ENCODE measurements at places on chromosomes 12 and 14. TPM values are rescaled to one million over a fixed set of nuclear protein-coding genes. Genes with fewer than 3 reads are reported as not detected.
A peak's percentile ranks its signal among the peaks of the same experiment; 100 is the strongest.

NDUFB1 gene
- total RNA-seq, result 96.0 TPM

RPL10L gene
- not detected for total RNA-seq

TTC7B gene
- 1.5 TPM for total RNA-seq

SLC5A8 gene
- not detected for total RNA-seq

GPX2 gene
- not detected for total RNA-seq

CLECL1 gene
- total RNA-seq, result 8.6 TPM

RTL1 gene
- not detected for total RNA-seq

PTMS gene
- 2.9 TPM for total RNA-seq

DNA sequence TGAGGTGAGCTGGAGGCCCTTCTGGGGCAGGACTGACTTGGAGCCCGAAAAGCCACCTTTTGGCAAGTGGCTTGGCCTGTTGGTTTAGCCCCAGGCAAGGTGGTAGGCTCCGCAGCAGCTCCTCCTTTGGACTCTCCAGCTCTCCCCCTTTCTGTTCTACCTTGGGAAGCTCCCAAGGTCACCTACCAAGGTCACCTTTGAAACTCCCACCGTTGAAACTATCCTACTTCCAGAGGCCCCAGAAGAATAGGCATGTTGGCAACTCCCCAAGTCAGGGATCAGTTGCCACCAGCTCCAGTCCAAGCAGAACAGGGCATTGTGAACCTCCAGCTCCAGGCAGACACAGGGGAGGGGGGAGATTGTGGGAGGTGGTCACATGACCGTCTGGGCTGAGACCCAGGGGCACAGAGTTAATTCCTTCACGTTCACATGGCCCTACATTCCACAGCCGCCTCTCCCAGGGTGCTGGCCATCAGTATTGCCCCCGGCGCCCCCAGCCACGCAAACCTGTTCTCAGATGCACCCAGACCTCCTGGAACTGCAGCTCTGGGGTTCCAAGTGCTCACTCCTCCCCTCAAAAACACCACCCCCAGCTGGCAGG lies 14.4 kb downstream of the IRF2BPL start:
- H3K4me3 ChIP-seq, result no peak overlapping the region
- H3K36me3 ChIP-seq, result no peaks in the 10 kb centered on the region
- DNase-seq, result no peak
- no peak overlapping the region for H3K27ac ChIP-seq
- H3K27me3 ChIP-seq, result no peaks in the 10 kb centered on the region

GRCh38 chr14:61927060-61927459 lies 164.8 kb downstream of the SNAPC1 start:
- no peak for DNase-seq
- H3K36me3 ChIP-seq, result no peaks in the 10 kb centered on the region
- H3K27ac ChIP-seq, result no peak overlapping the region
- no peaks in the 10 kb centered on the region for H3K27me3 ChIP-seq
- no peaks in the 10 kb centered on the region for H3K4me1 ChIP-seq
- H3K4me3 ChIP-seq, result no peak overlapping the region

- no peaks in the 10 kb centered on the region for H3K36me3 ChIP-seq
- H3K4me3 ChIP-seq, result no peak overlapping the region
- no peak for DNase-seq
- no peaks in the 10 kb centered on the region for H3K4me1 ChIP-seq
- H3K27me3 ChIP-seq, result no peaks in the 10 kb centered on the region
Measured at GRCh38 chr12:64122154-64122553, 99.9 kb downstream of the KICS2 start.

DNA sequence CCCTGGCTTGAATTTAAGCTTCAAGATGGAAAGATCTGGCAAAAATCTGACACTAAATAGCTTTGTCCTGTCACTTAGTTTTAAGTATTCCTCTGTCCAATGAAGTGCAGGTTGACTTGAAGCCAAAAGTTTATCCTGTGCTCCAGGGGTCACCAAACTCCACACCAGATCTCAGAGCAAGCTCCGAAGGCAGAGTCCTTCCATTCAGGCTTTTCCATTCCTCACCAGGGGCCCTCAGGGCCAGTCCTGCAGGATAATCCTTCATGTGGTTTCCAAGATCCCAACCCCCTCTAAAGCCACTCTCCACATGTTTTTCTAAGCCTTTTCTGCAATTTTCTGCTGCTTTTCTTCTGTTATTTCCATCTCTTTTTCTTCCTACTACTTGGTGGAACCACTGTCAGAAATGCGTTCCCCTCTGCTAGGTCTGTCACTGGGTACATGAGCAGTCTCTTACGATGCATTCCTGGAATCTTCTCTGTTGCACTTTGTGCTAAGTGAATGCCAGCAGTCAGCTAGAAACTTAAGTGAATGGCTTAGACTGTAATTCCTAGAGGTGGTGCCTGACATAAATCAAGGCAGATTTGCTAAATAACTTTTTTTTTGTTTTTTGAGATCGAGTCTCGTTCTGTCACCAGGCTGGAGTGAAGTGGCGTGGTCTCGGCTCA lies 251.4 kb downstream of the MSRB3 start:
- H3K4me1 ChIP-seq, result no peaks in the 10 kb centered on the region
- no peak for DNase-seq
- H3K4me3 ChIP-seq, result no peak overlapping the region
- H3K27ac ChIP-seq, result no peak overlapping the region
- H3K27me3 ChIP-seq, result no peaks in the 10 kb centered on the region

DNA sequence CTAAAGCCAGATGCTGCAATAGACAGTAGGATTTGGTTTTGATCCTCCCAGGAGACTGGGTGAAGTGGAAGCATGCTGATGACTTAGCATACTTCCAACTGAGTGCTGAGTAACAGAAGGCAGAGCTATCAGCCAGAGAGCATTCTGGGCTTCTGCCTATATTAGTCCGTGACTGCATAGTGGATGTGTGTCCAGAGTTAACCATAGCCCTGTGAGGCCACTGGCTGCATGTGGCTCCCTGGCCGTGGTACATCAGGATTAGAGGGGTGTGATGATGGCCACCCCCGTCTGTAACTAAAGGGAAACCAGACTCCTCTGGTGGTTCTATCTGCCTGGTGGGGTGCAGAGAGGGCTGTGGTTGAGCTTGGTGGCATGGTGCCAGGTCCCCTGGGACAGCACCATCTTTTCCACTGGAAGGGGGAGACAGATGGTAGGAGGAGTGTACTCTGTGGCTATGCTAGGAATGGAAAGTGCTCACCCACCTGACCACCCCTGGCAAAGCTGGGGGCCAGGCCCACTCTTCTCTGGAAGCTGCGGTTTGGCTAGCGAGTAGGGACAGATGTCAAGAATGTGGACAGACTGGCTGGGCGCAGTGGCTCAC lies 27.4 kb downstream of the ABCD4 start:
- H3K27me3 ChIP-seq, result no peaks in the 10 kb centered on the region
- no peaks in the 10 kb centered on the region for H3K36me3 ChIP-seq
- DNase-seq, result no peak

- DNase-seq, result peak; percentile 76
- peaks cover 46% of the 10 kb centered on the region for H3K4me1 ChIP-seq
Measured at GRCh38 chr14:101705733-101706508, 55.6 kb upstream of the PPP2R5C start.

DNA sequence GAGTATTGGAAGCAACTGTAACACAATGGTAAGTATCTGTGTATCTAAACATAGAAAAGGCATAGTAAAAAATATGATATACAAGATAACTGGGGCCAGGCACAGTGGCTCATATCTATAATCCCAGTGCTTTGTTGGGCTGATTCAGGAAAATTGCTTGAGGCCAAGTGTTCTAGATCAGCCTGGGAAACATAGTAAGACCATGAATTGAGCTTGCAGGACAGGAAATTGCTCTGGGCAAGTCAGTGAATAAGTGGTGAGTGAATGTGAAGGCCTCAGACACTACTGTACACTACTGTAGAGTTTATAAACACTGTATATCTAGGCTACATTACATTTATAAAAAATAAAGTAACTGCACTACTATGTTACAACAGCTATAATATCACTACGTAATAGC lies 75.2 kb downstream of the GPR135 start:
- no peak overlapping the region for H3K27ac ChIP-seq
- H3K4me3 ChIP-seq, result no peak overlapping the region
- no peak for DNase-seq
- no peaks in the 10 kb centered on the region for H3K4me1 ChIP-seq
- no peaks in the 10 kb centered on the region for H3K36me3 ChIP-seq
- no peaks in the 10 kb centered on the region for H3K27me3 ChIP-seq

DNA sequence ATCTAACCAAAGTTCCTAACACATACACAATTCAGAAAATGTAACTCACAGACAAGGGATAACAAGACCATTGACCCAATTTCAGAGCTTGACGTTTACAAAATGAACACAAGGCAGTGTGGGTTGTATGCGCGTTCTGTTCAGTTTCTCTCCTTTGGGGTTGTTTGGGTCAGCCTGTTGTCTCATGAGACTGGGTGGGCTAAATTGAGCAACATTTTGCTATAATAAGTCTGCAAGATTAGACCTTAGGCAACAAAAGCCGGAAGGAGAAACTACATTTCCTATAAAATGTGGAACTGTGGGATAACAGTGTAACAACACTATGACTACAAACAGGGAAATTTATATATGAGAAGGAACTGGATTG lies 18.8 kb upstream of the LTA4H start:
- no peaks in the 10 kb centered on the region for H3K4me1 ChIP-seq
- no peaks in the 10 kb centered on the region for H3K36me3 ChIP-seq
- no peak for DNase-seq
- no peak overlapping the region for H3K4me3 ChIP-seq
- no peak overlapping the region for H3K27ac ChIP-seq

GRCh38 chr12:38890102-38890855 lies 15.1 kb downstream of the CPNE8 start:
- no peak overlapping the region for H3K27ac ChIP-seq
- no peaks in the 10 kb centered on the region for H3K4me1 ChIP-seq
- no peak overlapping the region for H3K4me3 ChIP-seq
- no peak for DNase-seq
- H3K36me3 ChIP-seq, result no peaks in the 10 kb centered on the region
- no peaks in the 10 kb centered on the region for H3K27me3 ChIP-seq

- H3K27ac ChIP-seq, result no peak overlapping the region
- DNase-seq, result peak; percentile 33
- no peaks in the 10 kb centered on the region for H3K4me1 ChIP-seq
- no peaks in the 10 kb centered on the region for H3K27me3 ChIP-seq
Measured at GRCh38 chr14:105929327-105930081, 403.1 kb downstream of the TMEM121 start.

DNA sequence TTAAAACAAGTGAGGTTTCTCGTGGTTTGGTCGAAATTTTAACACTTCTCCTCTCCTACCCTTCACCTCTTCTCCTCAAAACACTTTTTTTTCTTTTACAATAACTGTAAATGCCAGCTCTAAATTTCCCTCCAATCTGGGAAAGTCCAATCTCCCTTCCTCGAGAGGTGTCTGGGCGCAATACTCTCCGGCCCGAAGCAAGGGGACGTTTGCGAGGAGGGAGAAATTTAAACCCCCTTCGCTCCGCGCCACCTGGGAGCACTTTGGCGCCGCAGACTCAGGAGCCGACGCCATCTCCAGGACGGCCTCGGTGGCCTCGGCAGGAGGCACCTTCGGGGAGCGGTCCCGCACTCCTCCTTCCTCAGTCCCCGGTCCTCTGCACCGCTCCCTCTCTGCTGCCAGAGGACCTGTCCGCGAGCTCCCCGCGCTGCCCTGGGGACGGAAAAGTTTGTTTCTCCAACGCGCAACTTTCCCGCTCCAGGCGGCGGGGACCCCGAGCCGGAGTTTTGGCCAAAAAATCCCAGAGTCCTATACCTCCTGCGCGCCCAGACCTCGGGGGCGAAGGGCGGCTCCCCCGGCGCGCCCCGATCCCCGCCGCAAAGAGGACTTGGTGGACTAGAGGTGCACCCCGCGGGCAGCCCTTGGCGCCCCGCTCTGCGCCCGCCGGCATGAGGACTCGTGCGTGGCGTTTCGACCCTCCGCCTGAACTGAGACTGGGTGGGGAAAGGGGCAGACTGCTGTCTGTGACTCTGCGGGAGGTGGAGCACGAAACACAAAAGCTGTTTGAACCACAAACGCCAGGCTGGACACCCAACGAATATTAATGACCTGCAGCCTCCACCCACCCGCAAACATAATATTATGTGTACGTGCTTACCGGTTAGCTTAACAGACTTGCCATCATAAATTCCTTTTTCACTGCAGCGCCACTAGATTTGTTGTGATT lies 95.2 kb upstream of the HMGA2 start:
- no peak overlapping the region for H3K27ac ChIP-seq
- peaks cover 9% of the 10 kb centered on the region for H3K27me3 ChIP-seq
- no peak overlapping the region for H3K4me3 ChIP-seq
- H3K4me1 ChIP-seq, result no peaks in the 10 kb centered on the region
- H3K36me3 ChIP-seq, result no peaks in the 10 kb centered on the region
- no peak for DNase-seq

- DNase-seq, result no peak
- no peak overlapping the region for H3K27ac ChIP-seq
- H3K4me1 ChIP-seq, result no peaks in the 10 kb centered on the region
Measured at GRCh38 chr12:55515696-55516095, 23.5 kb downstream of the OR6C68 start.

DNA sequence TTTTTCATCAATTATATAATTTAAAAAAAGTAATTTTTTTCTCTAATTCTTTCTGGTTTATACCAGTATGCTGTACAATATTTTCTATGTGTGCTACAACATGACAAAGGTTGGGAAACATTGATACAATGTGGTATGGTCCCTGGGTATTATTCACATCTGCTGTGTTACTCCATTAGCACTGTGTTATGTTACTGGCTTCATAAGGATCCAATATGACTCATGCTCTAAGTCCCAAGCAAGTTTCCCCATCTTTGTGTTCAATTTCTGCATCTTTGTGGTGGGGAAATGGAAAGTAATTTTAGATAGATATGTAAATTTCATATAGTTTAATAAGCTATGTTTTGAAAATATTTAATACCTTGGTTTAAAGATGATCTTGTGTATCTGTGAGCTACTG lies 35.8 kb downstream of the FBXO33 start:
- no peak overlapping the region for H3K4me3 ChIP-seq
- H3K27me3 ChIP-seq, result no peaks in the 10 kb centered on the region
- H3K27ac ChIP-seq, result no peak overlapping the region
- H3K36me3 ChIP-seq, result peaks cover 29% of the 10 kb centered on the region
- no peaks in the 10 kb centered on the region for H3K4me1 ChIP-seq

DNA sequence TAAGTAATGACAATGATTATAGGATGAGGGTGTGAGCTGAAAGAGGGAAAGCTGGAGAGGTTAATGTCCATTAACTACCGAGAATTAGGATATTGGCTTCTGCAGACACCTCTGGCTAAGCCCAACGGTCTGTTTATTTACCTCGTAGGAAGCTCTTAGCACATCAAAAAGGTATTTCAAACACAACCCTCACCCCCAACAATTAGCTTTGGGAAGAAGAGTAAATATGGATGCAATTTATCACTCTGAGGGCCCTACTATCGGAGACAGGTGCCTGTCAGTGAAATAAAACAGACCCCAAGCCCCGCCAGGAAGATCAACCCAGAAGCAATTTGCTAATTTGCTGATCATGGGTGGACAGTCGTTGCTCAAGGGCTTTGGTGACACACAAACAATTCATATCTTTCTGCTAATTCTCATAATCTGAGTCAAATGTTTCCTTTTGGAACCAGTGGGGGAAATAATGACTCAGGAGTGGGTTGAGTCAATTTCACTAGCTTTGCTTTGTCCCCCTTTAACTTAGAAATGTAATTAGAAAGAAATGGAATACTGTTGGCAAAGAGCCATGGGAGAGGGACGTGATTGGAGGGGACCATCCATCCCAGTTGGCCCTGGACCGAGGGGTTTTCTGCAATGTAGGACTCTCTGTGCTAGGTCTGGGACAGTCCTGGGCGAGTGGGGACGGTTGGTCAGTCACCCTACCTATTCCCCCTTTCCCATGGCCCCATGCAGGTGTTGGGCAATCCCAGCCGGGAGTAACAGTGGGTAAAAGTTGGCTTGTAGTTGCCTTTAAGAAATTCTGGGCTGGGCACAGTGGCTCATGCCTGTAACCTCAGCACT lies 99.1 kb upstream of the MED13L start:
- no peak for DNase-seq
- H3K36me3 ChIP-seq, result no peaks in the 10 kb centered on the region
- H3K4me3 ChIP-seq, result no peak overlapping the region
- H3K27me3 ChIP-seq, result no peaks in the 10 kb centered on the region
- no peak overlapping the region for H3K27ac ChIP-seq
